Cardiac muscle cell (in vitro differentiated cells and primary cell): ENCODE measurements at places on chromosomes 12 and 14. TPM values are rescaled to one million over a fixed set of nuclear protein-coding genes. Genes with fewer than 3 reads are reported as not detected.

GRCh38 chr12:123543541-123543940, 10.0 kb upstream of the RILPL1 start:
- no peak overlapping the region for H3K27ac ChIP-seq
- no peak for DNase-seq
- H3K4me1 ChIP-seq, result no peaks in the 10 kb centered on the region
- no peaks in the 10 kb centered on the region for H3K27me3 ChIP-seq

AQP2 gene
- not detected in 2 replicates for total RNA-seq

SRSF9 gene
- total RNA-seq, result 126 and 131 TPM in 2 replicates

ESRRB gene
- 11.0 and 13.6 TPM in 2 replicates for total RNA-seq

GRCh38 chr12:124884587-124885438, 21.1 kb upstream of the SCARB1 start:
- no peaks in the 10 kb centered on the region for H3K4me1 ChIP-seq
- no peaks in the 10 kb centered on the region for H3K27me3 ChIP-seq
- DNase-seq, result no peak
- H3K36me3 ChIP-seq, result no peaks in the 10 kb centered on the region
- no peak overlapping the region for H3K27ac ChIP-seq
- H3K4me3 ChIP-seq, result no peak overlapping the region
